ENCODE measurements at places on chromosomes 6 and 20.

- DNase-seq, result no peak
Measured at GRCh38 chr20:57577679-57578475, 17.0 kb downstream of the PCK1 start.

DNA sequence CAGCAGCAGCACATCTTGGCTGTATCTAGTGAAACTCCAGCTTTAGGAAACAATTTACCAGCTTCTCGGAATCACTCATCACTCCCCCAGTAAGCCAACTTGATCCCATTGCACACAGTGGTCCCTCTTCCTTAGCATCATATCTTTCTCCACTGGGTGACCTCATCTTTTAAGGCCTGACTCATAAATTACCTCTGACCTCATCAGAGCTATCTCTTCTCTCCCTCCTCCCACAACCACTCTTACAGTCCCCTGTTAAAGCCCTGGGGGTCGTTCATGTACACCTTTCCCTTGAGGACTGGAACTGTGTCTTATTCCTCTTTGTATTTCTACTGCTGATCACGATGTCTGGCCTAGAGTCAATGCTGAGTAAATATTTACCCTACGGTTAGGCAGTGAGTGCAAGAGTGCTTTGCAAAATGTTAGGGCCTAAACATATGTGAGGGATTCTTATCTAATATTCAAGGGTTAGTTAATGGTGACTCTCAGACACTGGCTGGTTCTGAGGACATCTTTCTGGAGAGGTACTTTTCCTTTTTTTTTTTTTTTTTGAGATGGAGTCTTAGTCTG lies 187.2 kb downstream of the LRFN2 start:
- DNase-seq, result no peak

- DNase-seq, result peak; percentile 43
Measured at GRCh38 chr6:37952027-37952426, 132.5 kb downstream of the ZFAND3 start.

DNA sequence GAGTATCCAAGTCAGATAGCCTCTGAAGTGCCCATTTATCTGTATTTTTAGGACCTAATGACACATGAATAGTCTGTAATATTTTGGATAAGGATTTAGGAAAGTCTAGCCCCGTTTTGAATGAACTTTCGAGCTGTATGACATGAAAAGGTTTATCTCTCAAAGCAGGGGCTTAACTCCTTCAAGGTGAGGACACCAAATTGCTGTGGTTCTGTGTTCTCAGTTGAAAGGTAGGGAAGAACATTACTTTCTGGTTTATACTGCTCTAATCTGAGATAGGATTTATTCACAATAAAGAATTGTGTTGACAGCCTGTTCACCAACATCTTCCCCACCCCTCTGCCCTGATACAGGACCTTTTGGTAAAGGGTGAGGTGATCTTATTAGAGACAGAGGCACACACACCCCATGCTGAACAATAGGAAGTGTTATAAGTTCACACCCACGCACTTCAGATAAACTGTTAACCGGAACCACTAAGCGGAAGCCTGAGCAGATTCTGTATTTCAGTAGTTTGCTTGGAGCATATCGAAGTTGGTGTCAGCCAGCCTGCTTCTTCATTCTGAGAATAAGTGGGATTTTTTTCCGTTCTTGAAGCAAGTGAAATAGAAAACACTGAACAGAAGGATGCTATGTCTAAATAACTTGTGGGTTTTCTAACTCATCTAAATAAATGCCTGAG lies 223.3 kb downstream of the TMEM242 start:
- DNase-seq, result peak; percentile 82

Data from GM12865 (cell line).